ENCODE measurements at places on chromosomes 5 and 9. TPM values are rescaled to one million over a fixed set of nuclear protein-coding genes. Genes with fewer than 3 reads are reported as not detected.

GRCh38 chr9:114532561-114533237, 27.4 kb upstream of the WHRN start:
- H3K4me1 ChIP-seq, result no peaks in the 10 kb centered on the region
- no peak overlapping the region for H3K27ac ChIP-seq
- no peaks in the 10 kb centered on the region for H3K36me3 ChIP-seq
- no peak for DNase-seq

DNA sequence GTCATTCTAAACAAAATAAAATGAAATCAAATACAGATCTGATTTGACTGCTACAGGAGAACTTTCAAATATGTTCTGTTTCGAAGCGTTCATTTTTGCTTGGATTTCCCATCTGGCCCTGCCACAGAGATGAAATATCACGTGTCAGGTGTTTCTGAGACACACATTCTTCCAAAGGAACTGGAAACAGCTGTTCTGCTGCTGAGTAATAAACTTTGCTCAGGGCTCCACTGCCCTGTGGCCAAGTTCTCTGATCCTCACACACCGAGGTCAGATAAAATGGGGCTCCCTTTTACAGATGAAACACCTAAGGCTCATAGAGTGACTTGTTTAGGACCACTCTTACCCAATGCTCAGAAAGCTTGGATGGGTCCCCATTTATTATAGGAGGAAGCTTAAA, 42.5 kb downstream of the FRMPD1 start:
- H3K4me1 ChIP-seq, result peaks cover 9% of the 10 kb centered on the region
- DNase-seq, result no peak
- peak overlapping the region; percentile 81 for H3K27ac ChIP-seq
- H3K27me3 ChIP-seq, result no peaks in the 10 kb centered on the region
- no peaks in the 10 kb centered on the region for H3K36me3 ChIP-seq
- peak overlapping the region; percentile 63 for H3K4me3 ChIP-seq

- no peaks in the 10 kb centered on the region for H3K36me3 ChIP-seq
- no peak overlapping the region for H3K4me3 ChIP-seq
- no peak for DNase-seq
- peaks cover 12% of the 10 kb centered on the region for H3K4me1 ChIP-seq
- no peak overlapping the region for H3K27ac ChIP-seq
- H3K27me3 ChIP-seq, result no peaks in the 10 kb centered on the region
Observed at GRCh38 chr9:95981761-95982390, 106.4 kb downstream of the ERCC6L2 start.

DNA sequence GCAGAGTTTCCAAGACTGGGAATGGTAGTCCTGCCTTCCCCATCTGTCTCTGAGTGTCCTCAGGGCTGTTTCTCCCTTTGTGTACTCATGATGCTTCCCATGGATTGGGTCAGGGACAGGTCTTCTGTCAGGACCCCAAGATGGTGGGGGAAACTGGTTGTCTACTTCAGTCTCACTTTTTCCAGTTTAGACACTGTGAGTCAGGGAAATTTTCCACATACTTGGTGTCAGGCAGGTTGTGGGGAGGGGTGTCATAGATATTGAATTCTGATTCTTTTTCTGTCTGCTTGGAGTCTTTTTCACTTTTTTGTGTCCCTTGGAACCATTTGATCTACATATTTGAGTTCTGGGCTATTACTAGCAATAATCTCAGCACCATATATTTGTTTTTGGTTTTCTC, 10.3 kb downstream of the POLK start:
- no peak overlapping the region for H3K4me3 ChIP-seq
- no peaks in the 10 kb centered on the region for H3K27me3 ChIP-seq
- H3K27ac ChIP-seq, result no peak overlapping the region
- no peaks in the 10 kb centered on the region for H3K36me3 ChIP-seq

- H3K4me3 ChIP-seq, result no peak overlapping the region
- no peaks in the 10 kb centered on the region for H3K27me3 ChIP-seq
- H3K36me3 ChIP-seq, result no peaks in the 10 kb centered on the region
- H3K27ac ChIP-seq, result no peak overlapping the region
- H3K4me1 ChIP-seq, result no peaks in the 10 kb centered on the region
- no peak for DNase-seq
Observed at GRCh38 chr5:9245071-9245470, 300.8 kb downstream of the SEMA5A start.

DNA sequence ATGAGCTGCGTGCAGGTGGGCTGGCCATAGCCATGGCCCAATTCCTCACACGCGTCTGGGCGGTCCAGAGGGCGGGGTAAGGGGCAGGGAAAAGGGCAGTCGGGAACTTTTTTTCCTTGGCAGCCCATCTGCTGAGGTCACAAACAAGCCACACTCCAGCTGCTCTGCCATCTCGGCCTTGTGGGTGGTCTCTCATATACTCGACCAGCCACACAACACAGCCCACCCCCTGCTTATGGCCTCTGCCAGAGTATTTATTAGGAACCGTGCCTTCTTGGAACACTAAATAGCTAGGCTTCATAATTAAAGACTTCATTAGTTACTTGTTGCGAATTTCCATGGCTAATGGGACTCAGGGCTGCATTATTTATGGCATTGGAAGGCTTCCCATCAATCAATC, 98.5 kb upstream of the LHFPL2 start:
- no peak overlapping the region for H3K27ac ChIP-seq
- no peaks in the 10 kb centered on the region for H3K36me3 ChIP-seq
- DNase-seq, result no peak
- H3K4me3 ChIP-seq, result no peak overlapping the region
- H3K27me3 ChIP-seq, result peaks cover 4% of the 10 kb centered on the region
- H3K4me1 ChIP-seq, result no peaks in the 10 kb centered on the region

- H3K27me3 ChIP-seq, result no peaks in the 10 kb centered on the region
- H3K4me1 ChIP-seq, result peaks cover 8% of the 10 kb centered on the region
- no peak overlapping the region for H3K27ac ChIP-seq
- no peak overlapping the region for H3K4me3 ChIP-seq
Observed at GRCh38 chr5:65144136-65144871, 337.4 kb downstream of the ADAMTS6 start.

DNA sequence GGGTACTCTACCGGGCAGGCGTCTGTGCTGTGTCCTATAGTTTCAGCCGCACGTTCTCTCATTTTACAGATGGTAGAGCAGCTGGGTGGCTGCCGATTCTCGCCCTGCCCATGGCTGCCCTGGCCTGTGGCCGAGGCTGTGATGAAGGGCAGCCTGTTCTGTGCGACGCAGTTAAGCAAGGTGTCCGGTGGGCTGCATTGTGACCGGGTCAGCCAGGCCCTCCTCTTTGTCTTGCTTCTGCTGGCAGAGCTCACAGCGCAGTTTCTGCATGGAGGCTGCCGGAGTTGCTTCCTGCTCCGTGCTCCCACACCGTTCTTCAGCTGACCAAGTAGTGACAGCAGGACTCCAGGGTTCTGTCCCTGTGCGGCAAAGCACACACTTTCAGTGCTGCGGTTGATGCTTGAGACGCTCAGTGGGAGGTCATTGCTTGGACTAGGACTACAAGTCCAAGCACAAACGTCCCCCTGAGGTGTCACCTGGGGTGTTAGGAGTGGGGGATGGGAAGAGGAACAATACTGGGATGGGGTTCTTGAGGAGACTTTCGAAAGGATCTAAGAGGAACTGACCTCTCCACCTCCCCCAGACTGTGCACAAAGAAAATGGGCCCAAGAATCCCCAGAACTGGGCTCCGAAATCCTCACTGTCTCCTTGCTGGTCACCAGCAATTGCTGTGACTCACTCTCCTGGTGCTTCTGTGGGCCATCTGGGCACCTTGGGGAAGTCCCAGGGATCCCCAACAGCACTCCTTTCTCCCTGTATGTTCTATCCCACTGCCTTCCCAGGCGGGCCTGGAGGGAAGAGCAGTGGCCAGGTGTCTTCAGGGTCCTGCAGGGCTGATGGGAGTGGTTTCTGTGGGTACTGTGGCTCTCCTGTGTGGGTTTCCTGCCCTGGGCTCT, 58.2 kb downstream of the GADD45G start:
- DNase-seq, result no peak
- no peak overlapping the region for H3K27ac ChIP-seq
- peaks cover 35% of the 10 kb centered on the region for H3K4me1 ChIP-seq
- H3K27me3 ChIP-seq, result no peaks in the 10 kb centered on the region
- no peaks in the 10 kb centered on the region for H3K36me3 ChIP-seq

GRCh38 chr5:76527685-76528161, 95.5 kb downstream of the F2RL2 start:
- no peaks in the 10 kb centered on the region for H3K27me3 ChIP-seq
- H3K4me1 ChIP-seq, result no peaks in the 10 kb centered on the region

GRCh38 chr5:65910711-65911110, 15.7 kb upstream of the ERBIN start:
- no peak overlapping the region for H3K27ac ChIP-seq
- no peak overlapping the region for H3K4me3 ChIP-seq
- H3K27me3 ChIP-seq, result no peaks in the 10 kb centered on the region

DNA sequence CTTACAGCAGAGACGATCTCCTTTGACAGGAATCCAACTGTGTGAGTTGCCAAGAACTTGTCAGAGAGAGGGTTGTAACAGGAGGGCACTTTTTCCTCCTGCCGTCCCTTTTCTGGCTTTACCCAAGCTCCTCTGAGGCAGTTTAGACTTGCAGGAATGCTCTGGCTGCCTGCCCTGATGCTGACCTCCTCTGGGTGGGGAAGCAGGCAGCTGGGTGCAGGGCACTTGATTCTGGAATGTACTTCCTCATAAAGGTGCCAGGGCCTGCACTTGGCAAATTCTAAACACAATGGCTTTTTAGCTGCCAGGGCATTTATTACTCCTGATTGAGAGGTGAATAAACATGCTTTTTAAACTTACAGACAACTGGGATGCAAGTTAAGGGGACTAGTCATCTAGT, 190.4 kb downstream of the EPB41L4A start:
- H3K36me3 ChIP-seq, result no peaks in the 10 kb centered on the region
- DNase-seq, result peak; percentile 41
- peaks cover 6% of the 10 kb centered on the region for H3K4me1 ChIP-seq
- no peaks in the 10 kb centered on the region for H3K27me3 ChIP-seq
- H3K4me3 ChIP-seq, result no peak overlapping the region
- H3K27ac ChIP-seq, result no peak overlapping the region

DNA sequence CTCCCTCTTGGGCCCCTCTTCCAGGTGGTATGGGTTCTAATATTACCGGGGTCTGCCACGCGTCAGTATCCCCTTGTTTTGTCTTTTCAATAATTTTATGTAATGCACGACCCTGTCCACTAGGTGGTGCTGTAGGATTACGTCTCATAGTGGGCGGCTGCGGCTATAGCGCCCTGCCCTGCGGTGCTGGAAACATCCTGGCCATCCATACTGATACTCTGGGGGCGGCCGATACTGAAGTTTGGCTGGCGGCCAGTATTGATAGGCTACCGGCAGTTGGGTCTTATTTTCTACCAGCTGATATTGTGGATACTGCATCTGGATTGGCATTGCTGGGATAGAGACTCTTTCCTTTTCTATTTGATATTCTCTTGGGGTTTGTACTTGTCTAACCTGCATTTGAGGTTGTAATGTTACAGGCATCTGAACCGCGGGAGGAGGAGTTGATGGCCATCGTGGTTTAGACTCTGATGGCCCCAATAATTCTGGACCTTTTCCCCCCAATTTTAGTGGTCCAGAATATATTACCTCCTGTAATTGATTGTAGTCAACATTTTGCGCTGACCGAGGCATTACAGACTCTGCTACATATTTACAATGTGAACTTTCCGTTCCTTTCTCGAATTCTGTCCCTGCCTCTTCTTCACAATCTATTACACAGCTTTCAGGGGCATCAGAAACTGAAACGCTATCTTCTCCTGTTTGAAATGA, 3.3 kb upstream of the TMEM141 start:
- no peaks in the 10 kb centered on the region for H3K27me3 ChIP-seq
- H3K27ac ChIP-seq, result no peak overlapping the region
- DNase-seq, result peak; percentile 77
- H3K36me3 ChIP-seq, result peaks cover 4% of the 10 kb centered on the region

Gene DIPK1B
- total RNA-seq, result 2.1 TPM

Gene TMEM38B
- total RNA-seq, result 91.2 TPM

Gene LCN15
- total RNA-seq, result 0.22 TPM

Gene TPPP
- total RNA-seq, result 11.0 TPM

All from psoas muscle (tissue), 8 donors.